Gastroesophageal sphincter (tissue), 4 donors: ENCODE measurements at places on chromosomes 16 and 17.

DNA sequence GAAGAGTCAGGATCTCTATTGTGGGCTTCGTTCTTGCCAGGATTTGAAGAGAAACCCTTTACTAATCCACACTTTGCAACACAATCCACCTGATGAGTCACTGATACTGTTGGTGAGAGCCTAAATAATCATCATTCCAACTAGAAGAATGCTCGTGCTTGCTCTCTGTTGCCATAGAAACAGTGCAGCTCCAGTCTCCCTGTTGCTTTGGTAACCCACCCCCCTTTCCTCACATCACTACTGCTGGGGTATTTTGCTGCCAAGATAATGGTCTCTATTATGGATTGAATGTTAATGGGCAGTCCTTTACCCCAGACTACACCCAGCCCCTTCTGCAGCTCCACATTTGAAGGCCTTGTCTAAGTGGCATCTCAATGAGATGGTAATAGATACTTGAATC is 190.4 kb downstream of the ABCC12 start:
- no peak overlapping the region for H3K4me3 ChIP-seq
- peaks cover 13% of the 10 kb centered on the region for H3K27me3 ChIP-seq
- no peak for ATAC-seq
- no peaks in the 10 kb centered on the region for H3K36me3 ChIP-seq

- no peak overlapping the region for H3K27ac ChIP-seq
- no peaks in the 10 kb centered on the region for H3K27me3 ChIP-seq
- H3K36me3 ChIP-seq = no peaks in the 10 kb centered on the region
- ATAC-seq = no peak
- H3K4me1 ChIP-seq = no peaks in the 10 kb centered on the region
Observed at GRCh38 chr16:63702981-63703590, 1418.8 kb downstream of the CDH11 start.

DNA sequence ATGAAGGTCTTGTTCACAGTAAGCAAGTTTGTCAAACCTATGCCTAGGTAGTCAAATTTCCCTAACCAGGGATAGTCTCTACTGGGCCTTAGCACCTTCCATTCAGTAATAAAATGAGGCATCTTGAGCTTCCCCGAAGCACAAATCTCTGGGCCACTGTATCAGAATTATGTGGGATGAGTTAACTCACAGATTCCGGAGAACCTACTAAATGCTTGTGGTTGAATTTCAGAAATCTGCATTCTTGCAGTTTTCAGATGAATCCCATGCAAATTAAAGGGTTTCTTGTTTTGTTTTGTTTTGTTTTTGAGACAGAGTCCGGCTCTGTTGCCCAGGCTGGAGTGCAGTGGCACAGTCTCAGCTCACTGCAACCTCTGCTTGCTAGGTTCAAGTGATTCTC is 478.8 kb upstream of the HSBP1 start:
- no peak overlapping the region for H3K4me3 ChIP-seq
- H3K4me1 ChIP-seq = no peaks in the 10 kb centered on the region
- ATAC-seq = no peak
- H3K27me3 ChIP-seq = no peaks in the 10 kb centered on the region
- H3K36me3 ChIP-seq = no peaks in the 10 kb centered on the region

DNA sequence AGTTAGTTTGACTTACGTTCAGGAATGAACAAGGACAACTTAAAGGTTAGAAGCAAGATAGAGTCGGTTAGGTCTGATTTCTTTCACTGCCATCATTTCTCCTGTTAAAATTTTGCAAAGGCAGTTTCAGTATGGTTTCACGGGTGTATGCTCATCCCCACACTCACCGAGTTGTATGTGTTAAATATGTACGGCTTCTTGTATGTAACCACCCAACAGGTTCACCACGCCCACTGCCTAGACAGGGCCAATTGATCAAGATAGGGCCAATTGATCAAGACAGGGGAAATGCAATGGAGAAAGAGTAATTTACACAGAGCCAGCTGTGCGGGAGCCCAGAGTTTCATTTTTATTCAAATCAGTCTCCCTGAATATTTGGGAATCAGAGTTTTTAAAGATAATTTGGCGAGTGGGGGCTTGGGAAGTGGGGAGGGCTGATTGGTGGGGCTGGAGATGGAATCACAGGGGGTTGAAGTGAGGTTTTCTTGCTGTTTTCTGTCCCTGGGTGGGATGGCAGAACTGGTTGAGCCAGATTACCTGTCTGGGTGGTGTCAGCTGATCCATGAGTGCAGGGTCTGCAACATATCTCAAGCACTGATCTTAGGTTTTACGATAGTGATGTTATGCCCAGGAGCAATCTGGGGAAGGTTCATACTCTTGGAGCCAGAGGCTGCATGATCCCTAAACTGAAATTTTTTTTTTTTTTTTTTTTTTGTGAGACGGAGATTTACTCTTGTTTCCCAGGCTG is 62.4 kb upstream of the PLCG2 start:
- no peaks in the 10 kb centered on the region for H3K36me3 ChIP-seq
- H3K27ac ChIP-seq = no peak overlapping the region
- no peak for ATAC-seq
- no peaks in the 10 kb centered on the region for H3K27me3 ChIP-seq

DNA sequence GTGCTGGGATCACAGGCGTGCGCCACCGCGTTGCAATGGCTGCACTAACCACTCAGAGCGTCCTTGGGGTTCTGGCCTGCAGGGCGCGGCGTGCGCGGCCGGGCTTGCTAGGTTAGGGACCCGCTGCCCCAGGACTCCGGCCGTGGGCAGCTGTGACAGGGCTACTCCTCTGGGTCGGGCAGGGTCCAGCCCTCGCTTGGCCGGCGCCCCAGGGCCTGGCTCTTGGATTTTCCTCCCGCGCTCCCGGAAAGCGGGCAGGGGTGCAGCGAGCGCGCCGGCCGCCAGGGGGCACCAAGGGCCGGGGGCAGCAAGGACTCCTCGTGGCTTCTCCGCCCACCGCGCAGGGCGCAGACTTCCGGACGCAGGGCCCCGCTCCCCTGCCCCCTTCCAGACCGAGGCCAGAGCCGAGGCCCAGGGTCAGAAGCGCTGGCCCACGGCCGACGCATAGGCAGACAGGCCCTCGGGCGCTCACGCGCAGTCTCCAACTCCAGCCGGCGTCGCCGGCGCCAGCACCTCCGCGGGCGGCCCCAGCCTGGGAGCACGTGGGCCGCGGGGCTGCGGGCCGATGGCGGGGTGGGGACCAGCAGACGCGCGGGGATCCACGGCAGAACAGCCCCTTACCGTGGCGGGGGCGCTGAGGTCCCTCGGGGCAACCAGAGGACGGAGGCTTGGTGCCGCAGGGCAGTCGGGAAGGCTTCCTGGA is 355 bp downstream of the TLE7 start:
- H3K27me3 ChIP-seq = peaks cover 36% of the 10 kb centered on the region
- H3K36me3 ChIP-seq = no peaks in the 10 kb centered on the region
- no peak for ATAC-seq
- no peaks in the 10 kb centered on the region for H3K4me1 ChIP-seq
- H3K4me3 ChIP-seq = no peak overlapping the region
- no peak overlapping the region for H3K27ac ChIP-seq

- no peak overlapping the region for H3K4me3 ChIP-seq
- H3K27me3 ChIP-seq = peaks cover 24% of the 10 kb centered on the region
- no peaks in the 10 kb centered on the region for H3K4me1 ChIP-seq
- ATAC-seq = no peak
Observed at GRCh38 chr16:49452578-49452977, 79.0 kb downstream of the C16orf78 start.

- no peaks in the 10 kb centered on the region for H3K27me3 ChIP-seq
- no peak for ATAC-seq
- H3K4me3 ChIP-seq = no peak overlapping the region
Observed at GRCh38 chr17:28946239-28946638, 5.1 kb downstream of the PHF12 start.

DNA sequence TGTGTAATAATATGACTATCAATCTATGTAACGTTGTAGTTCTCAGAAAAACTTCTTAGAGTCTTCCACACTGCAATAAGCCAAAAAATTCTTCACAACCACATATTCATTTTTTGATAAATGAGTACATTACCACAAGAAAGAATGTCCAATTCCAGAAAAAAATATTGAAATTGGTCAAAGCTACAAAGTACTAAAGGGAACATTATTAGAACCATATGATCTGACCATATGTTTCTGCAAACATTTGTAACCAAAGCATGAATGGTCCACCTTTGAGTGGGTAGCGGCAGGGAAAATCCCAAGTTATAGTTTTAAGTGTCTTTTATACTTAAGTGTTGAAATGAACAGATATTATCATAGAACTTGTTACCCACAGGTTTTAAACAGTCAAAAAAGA is 71.7 kb upstream of the NACA2 start:
- ATAC-seq = no peak
- H3K4me1 ChIP-seq = no peaks in the 10 kb centered on the region
- H3K36me3 ChIP-seq = no peaks in the 10 kb centered on the region
- H3K4me3 ChIP-seq = no peak overlapping the region
- no peak overlapping the region for H3K27ac ChIP-seq

GRCh38 chr17:49949634-49950033 is 19.4 kb upstream of the DLX4 start:
- no peaks in the 10 kb centered on the region for H3K4me1 ChIP-seq
- ATAC-seq = no peak
- peaks cover 82% of the 10 kb centered on the region for H3K27me3 ChIP-seq
- no peaks in the 10 kb centered on the region for H3K36me3 ChIP-seq

- peaks cover 5% of the 10 kb centered on the region for H3K4me1 ChIP-seq
- no peak for ATAC-seq
- H3K4me3 ChIP-seq = no peak overlapping the region
- H3K27me3 ChIP-seq = no peaks in the 10 kb centered on the region
- no peaks in the 10 kb centered on the region for H3K36me3 ChIP-seq
Observed at GRCh38 chr16:89330177-89330856, 112.8 kb downstream of the ZNF778 start.

DNA sequence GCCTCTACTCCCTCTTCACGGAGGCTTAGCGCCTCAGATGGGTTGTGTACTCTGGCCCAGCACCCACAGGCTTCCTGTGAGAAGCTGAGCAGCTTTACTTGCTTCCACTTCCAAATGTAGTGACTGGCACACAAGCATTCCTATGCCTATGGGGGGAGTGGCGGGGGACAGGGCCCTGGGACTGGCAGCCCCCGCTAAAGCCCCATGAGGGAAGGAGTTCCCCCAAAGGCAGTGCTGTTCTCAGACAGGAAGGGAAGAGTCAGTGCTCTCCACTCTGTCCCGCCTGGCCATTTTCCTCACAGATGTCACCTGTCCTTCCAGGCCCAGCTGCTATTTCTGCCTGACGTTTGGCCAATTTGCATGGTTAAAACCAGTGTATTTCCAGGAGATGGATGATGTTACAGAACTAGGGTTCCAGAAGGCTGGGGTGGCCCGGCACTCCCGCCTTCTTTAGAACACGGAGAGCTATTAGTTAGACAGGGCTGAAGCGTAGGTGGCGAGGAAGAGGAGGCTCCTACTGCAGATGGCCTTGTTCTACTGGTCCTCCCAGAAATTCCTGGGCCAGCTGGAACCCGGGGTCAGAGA is 83.9 kb upstream of the FBXO47 start:
- no peak overlapping the region for H3K27ac ChIP-seq
- ATAC-seq = no peak
- no peaks in the 10 kb centered on the region for H3K36me3 ChIP-seq
- H3K4me3 ChIP-seq = no peak overlapping the region

- H3K27ac ChIP-seq = no peak overlapping the region
- peaks cover 99% of the 10 kb centered on the region for H3K36me3 ChIP-seq
- H3K4me3 ChIP-seq = no peak overlapping the region
- H3K27me3 ChIP-seq = no peaks in the 10 kb centered on the region
- peak; percentile 44 for ATAC-seq
Observed at GRCh38 chr16:2769675-2770056, 7.4 kb downstream of the ELOB start.

- H3K27ac ChIP-seq = peak overlapping the region; percentile 69
- H3K4me3 ChIP-seq = no peak overlapping the region
- H3K36me3 ChIP-seq = no peaks in the 10 kb centered on the region
Observed at GRCh38 chr17:83196024-83196365, 116.6 kb downstream of the METRNL start.

- H3K4me1 ChIP-seq = peaks cover 14% of the 10 kb centered on the region
- ATAC-seq = peak; percentile 97
- H3K27me3 ChIP-seq = no peaks in the 10 kb centered on the region
- no peak overlapping the region for H3K4me3 ChIP-seq
Observed at GRCh38 chr17:652314-652713, 62.3 kb downstream of the VPS53 start.

DNA sequence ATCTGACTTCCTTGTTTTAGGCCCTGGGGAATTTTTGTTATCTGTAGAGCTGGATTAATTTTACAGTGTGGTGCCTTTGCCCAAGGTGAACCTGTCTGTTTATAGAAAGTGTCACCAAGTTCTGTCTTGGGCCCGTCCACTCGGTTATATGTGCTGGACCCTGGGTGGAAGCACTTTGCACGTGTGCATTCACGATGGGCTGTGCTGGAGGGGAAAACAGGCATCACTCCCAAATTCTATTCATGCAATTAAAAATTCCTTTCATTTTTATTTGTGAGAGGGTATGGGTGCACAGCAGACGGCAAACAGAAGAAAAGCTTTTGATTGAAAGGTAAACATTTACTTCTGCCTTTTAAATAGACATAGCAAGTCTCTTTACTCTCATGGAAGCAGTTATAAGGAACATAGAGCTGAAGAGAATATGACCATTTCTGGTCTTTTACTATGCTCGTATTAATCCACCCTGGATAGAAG is 101.2 kb downstream of the WWOX start:
- ATAC-seq = no peak
- H3K36me3 ChIP-seq = no peaks in the 10 kb centered on the region
- no peak overlapping the region for H3K27ac ChIP-seq
- no peak overlapping the region for H3K4me3 ChIP-seq
- H3K27me3 ChIP-seq = no peaks in the 10 kb centered on the region

DNA sequence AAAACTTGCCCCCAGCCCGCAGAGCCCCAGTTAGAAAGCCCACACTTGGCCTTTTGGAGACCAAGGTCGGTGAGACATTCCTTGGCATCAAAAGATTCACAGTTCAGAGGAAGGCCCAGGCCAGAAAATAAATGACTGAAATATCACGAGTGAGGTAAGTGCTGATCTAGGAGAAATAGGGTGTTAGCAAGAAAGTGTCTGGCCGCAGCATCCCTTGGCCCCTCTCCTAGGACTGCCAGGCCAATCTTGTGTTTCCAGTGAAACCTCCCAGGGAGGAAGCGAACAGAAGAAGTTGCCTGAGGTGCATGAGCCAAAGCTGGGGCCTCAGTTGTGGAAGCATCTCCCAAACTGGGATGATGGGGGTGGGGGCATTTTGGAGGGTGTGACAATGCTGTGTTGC is 22.5 kb upstream of the NSMCE1 start:
- peaks cover 13% of the 10 kb centered on the region for H3K4me1 ChIP-seq
- peak; percentile 57 for ATAC-seq
- no peaks in the 10 kb centered on the region for H3K36me3 ChIP-seq
- peak overlapping the region; percentile 64 for H3K27ac ChIP-seq

DNA sequence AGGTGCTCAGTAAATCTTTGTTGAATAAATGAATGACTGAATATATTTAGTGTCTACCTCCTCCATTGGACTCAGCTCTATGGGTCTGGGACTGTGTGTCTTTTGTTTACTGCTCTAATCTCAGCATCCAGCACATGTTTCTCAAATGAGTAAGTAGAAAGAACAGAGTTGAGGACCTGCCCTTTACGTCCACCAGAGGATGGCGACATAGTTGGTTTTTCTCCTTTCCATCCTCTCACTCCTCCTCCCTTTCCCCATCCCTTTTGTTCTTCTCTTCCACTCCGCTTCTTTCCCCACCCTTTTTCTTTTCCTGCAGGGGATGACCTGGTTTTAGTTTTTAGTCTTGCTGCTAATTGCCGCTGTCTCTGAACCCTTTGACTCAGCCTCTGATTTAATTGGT is 12.1 kb upstream of the CHP2 start:
- H3K4me3 ChIP-seq = no peak overlapping the region
- no peak overlapping the region for H3K27ac ChIP-seq
- H3K4me1 ChIP-seq = no peaks in the 10 kb centered on the region
- no peaks in the 10 kb centered on the region for H3K36me3 ChIP-seq
- H3K27me3 ChIP-seq = peaks cover 47% of the 10 kb centered on the region
